ENCODE measurements at places on chromosomes 4 and X.

- no peak for DNase-seq
These were observed 13.9 kb upstream of the HEPH start for GRCh38 chrX:66150163-66150562.

GRCh38 chr4:75892508-75892907 is 9.7 kb downstream of the PPEF2 start:
- no peak for DNase-seq

- DNase-seq: no peak
These were observed 148.8 kb downstream of the NWD2 start for GRCh38 chr4:37393321-37393720.

DNA sequence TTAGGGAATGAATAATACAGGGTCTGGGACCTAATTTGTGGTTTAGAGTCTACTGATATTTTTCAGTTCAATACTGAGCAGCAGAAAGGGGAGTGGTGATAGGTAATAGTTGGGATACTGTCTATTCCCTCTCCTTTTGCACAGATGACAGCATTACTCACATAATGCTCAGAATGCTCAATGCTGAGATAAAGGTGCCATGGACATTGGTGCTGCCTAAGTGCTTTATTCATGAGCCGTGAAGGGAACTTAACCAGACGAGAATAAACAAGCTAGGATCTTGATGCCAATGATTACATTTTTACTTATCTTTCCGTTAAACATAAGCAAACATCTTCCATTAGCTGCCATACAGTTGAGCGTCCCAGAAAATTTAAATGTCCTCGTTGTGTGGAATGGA is 75.6 kb downstream of the STK32B start:
- no peak for DNase-seq

All from C1 segment of cervical spinal cord (tissue), 14 donors.